ENCODE measurements at places on chromosomes 16 and 17.
A peak's percentile ranks its signal among the peaks of the same experiment; 100 is the strongest.

GRCh38 chr17:38704606-38705522 is at the start of gene MLLT6:
Gene MLLT6 (plus strand): TSS chr17:38705273. CDS start chr17:38705633, 360 bp downstream.
- DNase-seq: peak; percentile 69

GRCh38 chr17:1673041-1673785 is 11.5 kb downstream of the PRPF8 start:
- DNase-seq: no peak

DNA sequence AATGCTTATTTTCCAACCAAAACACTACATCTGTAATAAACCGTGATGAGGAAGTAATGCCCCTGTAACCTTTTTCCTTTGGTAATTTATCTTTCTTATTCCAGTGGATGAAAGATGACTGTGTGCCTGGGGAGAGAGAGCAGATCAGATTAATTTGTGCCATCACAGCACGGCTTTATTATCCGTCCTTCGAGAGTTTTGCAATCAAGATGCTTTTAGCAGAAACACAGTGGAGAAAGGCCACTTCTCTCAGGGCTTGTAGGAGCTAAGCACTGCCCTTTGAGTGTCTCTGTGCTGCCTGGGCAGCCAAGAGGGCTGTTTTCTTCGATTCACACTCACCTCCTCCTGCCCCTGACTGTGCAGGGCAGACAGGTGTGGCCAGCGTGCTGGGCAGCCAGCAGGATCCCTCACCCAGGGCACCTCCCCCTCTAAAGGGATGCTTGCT is 190.2 kb downstream of the PRKCA start:
- DNase-seq: peak; percentile 64

DNA sequence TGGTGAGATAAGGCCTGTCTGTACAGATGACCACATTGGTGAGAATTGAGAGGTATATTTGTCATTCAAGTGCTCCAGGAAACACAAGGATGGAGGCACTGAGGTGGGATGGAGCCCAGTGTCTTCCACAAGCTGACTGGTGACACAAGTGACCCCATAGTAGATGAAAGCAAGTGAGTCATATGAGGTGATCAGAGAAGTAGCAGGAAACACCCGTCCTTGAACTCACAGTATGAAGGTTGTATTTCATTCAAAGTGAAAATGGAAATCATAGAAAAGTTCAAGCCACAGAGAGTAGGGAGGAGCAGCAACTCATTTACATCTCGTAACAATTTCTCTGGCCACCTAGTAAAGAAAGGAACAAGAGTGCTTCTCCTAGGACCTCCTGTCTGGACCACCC is 609.8 kb downstream of the HS3ST4 start:
- no peak for DNase-seq

- no peak for DNase-seq
Observed at GRCh38 chr17:44084131-44084538, 13.6 kb downstream of the G6PC3 start.

DNA sequence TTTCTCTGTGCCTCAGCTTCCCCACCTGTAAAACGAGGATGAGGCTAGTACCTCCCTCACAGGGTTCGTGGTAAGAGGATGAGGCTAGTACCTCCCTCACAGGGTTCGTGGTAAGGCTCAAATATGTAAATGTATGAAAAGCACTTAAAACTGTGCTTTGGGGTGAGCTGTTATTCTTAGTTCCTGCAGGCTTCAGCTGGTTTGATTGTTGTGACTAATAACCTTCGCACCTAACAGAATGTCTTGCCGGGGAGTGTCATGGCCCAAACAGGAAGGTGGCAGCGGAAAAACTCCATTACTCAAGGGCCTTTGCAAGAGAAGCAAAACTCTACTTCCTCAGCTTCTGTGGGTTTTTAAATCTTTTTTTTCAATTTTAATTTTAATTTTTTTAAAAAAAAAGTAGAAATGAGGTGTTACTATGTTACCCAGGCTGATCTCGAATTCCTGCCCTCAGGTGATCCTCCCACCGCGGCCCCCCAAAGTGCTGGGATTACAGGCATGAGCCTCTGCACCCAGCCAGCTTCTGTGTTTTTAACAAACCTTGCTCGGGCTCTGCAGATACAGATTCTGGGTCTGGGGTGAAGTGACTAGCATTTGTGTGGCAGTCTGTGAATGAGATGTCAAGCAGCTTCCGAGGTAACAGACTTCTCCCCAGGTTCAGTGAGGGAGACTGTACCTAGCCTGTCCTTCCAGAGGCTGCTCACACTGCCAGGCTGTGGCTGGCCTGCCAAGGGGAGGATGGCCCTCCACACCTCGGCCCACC is 103.0 kb downstream of the RAB11FIP4 start:
- DNase-seq: no peak

DNA sequence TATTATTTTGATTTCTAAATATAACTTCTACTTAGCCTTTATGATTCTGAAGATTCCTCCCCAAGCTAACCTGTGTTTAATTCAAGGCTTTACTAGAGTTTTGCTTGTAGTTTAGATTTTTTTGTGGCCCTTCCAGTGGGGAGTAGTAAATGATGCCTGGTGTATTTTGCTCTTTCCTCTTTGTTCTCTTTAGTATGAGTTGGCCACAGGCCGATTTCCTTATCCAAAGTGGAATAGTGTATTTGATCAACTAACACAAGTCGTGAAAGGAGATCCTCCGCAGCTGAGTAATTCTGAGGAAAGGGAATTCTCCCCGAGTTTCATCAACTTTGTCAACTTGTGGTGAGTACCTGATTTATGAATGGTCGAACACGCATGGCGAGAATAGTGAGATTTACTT is 108.3 kb downstream of the MAP2K4 start:
- DNase-seq: no peak

- DNase-seq: no peak
Observed at GRCh38 chr16:73369851-73370250, 321.9 kb upstream of the ZFHX3 start.

GRCh38 chr17:82397449-82398335 is 20.5 kb upstream of the HEXD start:
- no peak for DNase-seq

- DNase-seq: no peak
Observed at GRCh38 chr16:23999663-24000062, 163.9 kb downstream of the PRKCB start.

- DNase-seq: peak; percentile 9
Observed at GRCh38 chr17:21376081-21376758, at the start of gene KCNJ12. Gene KCNJ12 (plus strand): TSS chr17:21376357. CDS start chr17:21415343, 38,986 bp downstream.

DNA sequence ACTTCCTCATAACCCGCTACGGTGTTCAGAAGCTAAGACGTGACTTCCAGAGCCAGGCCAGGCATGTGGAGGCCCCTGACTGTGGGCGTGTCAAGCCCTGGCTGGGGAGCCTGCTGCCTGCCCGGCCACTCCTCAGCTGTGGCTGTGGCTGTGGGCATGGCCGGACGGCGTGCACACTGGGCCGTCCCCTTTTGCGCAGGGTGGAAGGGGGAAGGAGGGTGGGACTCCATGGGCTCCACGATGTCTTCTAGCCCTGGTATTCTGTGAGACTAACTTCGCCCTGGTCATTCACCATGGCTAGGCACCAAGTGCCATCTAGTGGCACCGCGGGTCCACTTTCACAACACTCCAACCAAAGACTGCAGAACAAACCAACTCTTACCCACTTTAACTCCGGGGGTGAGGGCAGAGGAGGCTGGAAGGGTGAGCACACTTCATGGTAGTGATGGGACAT is 67.9 kb downstream of the N4BP1 start:
- DNase-seq: peak; percentile 33

DNA sequence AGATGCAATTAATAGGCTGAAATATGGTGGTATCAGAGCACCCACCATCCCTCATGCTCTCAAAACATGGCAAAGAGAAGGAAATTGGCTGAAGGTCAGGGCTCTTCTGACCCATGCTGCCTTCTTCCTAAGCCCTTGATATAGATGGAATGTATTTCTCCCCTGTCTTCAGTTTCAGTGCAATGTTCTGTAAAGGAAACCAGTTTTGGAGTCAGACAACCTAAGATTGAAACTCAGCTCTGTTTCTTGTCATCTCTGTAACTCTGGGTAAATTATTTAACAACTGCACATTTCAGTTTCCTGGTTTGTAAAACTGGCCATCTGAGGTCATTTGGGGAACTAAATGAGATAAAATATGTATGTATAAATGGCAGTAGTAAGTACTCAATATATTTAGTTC is 243.9 kb downstream of the CA10 start:
- DNase-seq: no peak

DNA sequence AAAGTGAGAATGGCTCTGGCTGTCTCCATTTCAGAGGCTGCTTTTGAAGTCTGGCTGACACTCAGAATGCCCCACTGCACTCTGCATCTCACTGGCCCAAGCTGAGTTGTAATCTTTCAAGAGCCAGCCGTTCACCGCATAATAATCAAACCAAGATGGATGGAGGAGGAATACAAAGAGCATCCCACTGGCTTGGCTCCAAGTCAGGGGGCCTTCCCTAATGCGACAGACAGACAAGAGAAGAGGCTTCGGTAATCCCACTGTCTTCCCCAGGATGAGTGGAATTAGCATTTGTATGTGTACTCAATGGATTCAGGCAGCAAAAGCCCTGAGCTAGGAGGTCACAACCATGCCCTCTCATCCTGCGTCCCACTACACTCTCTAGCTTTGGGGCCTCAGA is 68.0 kb downstream of the CBLN1 start:
- DNase-seq: no peak

GRCh38 chr17:44203731-44204440 is 4.2 kb upstream of the ATXN7L3 start:
- peak; percentile 40 for DNase-seq

DNA sequence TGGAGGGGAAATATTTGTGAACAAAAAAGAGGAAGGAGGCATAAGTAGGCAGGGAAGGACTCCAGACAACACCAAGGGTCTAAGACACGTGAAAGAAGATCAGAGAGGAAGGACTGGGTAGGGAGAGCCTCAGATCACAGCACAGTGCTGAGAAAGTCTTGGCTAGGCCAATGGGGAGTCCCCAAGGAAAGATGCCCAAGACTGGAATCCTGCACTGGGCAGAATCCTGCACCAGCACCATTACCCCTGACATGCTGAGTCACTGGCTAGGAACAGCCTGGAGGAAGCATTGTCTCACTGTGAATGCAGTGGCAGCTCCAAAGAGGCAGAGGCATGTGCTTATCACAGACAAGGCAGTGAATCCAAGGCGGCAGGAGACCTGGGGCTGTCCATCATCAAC is 19.2 kb downstream of the CLEC19A start:
- DNase-seq: no peak
